Heart left ventricle (tissue), 16 donors: ENCODE measurements at places on chromosomes 11 and 22. TPM values are rescaled to one million over a fixed set of nuclear protein-coding genes. Genes with fewer than 3 reads are reported as not detected.

- no peak for DNase-seq
Measured at GRCh38 chr22:25688627-25689026, 53.4 kb upstream of the MYO18B start.

DNA sequence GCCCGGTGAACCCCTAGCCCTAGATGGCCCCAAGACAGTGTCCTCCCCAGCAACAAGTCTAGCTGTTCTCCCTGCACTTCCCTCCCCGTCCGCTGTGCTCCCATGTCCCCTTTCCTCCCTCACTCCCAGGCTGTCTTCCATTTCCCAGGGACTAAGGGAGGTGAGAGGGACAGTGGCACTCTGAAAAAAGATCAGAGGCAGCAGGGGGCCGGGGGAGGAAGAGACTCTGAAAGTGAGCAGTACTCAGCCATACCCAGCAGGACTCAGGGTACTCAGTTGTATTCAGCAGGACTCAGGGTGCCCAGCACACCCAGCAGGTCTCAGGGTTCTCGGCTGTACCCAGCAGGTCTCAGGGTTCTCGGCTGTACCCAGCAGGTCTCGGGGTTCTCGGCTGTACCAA is 48.4 kb upstream of the THY1 start:
- no peak for DNase-seq

DNA sequence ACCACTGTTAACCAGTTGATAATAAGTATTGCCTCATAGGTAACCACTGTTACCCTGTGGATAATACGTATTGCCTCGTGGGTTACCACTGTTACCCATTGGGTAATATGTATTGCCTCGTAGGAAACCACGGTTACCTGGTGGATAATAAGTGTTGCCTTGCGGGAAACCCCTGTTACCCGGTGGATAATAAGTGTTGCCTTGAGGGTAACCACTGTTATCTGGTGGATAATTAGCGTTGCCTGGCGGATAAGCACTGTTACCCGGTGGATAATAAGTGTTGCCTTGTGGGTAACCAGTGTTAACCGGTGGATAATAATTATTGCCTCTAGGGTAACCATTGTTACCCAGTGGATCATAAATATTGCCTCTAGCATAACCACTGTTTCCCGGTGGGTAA is 27.3 kb upstream of the NXPE4 start:
- no peak for DNase-seq

DNA sequence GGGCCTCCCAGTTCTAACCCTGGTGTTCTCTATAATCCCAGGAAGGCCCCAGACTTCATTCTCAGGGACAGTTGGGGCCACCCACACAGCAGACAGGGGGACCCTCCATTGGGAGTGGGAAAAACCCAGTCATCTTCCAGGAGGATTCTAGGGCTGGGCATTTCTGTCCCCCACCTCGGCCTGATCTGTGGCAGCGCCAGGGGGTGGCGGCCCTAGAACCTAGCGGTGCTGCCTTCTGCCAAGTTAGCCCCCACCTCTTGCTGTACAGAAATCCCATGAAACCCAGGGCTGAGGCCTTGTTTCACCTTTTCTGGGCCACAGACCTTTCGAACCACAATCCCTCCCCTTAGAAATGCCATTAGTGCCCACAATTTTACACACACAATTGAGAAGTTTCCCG is 9.6 kb downstream of the CHST1 start:
- DNase-seq: no peak

DNA sequence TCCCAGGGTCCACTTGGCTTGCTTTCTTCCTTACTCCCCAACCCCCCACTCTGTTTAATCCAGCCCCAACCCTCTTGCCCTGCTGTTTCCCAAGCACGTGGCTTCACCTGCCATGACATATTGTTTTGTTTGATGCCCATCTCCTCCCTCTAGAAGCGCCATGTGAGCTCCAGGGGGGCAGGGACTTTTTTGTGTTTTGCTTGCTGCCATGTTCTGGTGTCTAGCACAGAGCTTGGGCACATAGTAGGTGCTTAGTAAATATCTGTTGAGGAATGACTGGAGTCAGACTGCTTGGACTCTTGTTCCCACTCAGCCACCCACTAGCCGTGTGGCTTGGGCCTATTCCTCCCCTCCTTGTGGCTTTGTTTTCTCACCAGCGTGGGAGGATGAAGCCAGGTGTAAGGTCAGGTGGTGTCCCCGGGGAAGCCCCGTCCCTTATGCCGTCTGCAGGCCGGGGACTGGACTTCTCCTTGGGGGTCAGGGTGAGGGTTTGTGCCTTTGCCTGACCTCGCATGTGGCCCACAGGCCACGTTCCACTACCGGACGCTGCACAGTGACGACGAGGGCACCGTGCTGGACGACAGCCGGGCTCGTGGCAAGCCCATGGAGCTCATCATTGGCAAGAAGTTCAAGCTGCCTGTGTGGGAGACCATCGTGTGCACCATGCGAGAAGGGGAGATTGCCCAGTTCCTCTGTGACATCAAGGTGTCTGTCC is 3.8 kb downstream of the AIP start:
- no peak for DNase-seq

MUC5AC gene
- not detected for polyA plus RNA-seq

ZNF202 gene
- polyA plus RNA-seq: 7.0 TPM

KCNA4 gene
- polyA plus RNA-seq: 5.8 TPM
